ENCODE measurements at places on chromosomes 6 and 20.

GRCh38 chr20:49584418-49585382 is 16.8 kb upstream of the PTGIS start:
- H3K27me3 ChIP-seq = no peaks in the 10 kb centered on the region
- H3K36me3 ChIP-seq = no peaks in the 10 kb centered on the region
- peaks cover 30% of the 10 kb centered on the region for H3K4me1 ChIP-seq
- H3K4me3 ChIP-seq = no peak overlapping the region
- H3K27ac ChIP-seq = peak overlapping the region; percentile 48
- DNase-seq = no peak

GRCh38 chr20:25203871-25204320 is 8.4 kb downstream of the ENTPD6 start:
- H3K36me3 ChIP-seq = peaks cover 6% of the 10 kb centered on the region
- H3K27me3 ChIP-seq = no peaks in the 10 kb centered on the region
- H3K4me1 ChIP-seq = no peaks in the 10 kb centered on the region
- H3K27ac ChIP-seq = peak overlapping the region; percentile 53

DNA sequence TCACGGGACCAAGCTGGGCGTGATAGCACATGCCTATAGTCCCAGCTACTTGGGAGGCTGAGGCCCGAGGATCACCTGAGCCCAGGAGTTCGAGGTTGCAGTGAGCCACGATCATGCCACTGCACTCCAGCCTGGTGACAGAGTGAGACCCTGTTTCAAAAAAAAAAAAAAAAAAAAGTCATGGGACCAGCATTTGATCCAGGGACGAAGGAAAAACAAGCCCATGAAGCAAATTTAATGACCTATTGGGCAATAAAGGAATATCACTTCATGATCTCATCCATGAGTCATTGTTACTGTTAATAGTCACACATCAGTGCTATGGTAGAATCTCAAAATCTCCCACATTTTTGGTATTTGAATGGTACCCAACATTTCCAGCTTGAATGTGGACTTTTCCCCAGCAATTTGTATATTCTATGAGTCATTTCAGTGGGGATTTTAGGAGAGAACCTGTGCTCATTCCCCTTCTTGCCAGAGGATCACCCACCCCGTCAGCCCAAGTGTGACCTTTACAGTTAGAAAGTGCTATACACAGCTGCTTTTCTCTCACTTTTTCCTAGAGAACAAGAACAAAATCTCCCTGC is 8.5 kb upstream of the SOD2 start:
- H3K4me3 ChIP-seq = no peak overlapping the region
- no peaks in the 10 kb centered on the region for H3K36me3 ChIP-seq
- H3K27me3 ChIP-seq = no peaks in the 10 kb centered on the region
- DNase-seq = no peak
- peaks cover 5% of the 10 kb centered on the region for H3K4me1 ChIP-seq
- H3K27ac ChIP-seq = peak overlapping the region; percentile 64

- no peaks in the 10 kb centered on the region for H3K27me3 ChIP-seq
- H3K4me3 ChIP-seq = no peak overlapping the region
- DNase-seq = no peak
- no peak overlapping the region for H3K27ac ChIP-seq
- no peaks in the 10 kb centered on the region for H3K4me1 ChIP-seq
These were observed 648.6 kb downstream of the COL12A1 start for GRCh38 chr6:74557236-74557635.

DNA sequence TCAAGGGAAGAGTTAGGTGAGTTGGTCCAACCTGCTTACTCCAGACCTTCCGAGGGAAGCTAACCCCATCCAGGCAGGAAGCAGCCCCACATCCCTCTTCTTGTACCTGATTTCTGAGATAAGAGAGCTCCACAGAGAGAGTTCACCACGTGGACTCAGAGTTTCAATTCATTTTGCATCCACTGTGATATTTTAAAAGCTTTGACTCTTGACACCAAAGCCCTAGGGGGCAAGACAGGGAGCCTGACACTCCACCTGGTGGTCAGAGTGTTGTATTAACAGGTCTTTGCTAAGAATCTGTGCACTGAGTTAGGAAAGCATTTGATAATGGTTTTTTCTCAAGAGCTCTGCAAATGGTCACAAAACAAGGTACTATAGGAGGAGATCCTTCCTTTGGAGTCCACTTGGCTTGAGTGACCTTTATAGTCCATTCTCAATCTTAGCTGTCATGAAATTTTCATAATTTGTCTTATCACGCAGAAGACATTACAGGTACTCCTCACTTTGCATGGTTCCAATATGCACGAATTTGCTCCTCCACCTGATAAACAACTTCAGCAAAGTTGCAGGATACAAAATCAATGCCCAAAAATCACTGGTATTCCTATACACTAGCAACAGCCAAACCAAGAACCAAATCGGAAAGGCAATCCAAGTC is 56.2 kb upstream of the RIPOR2 start:
- H3K4me1 ChIP-seq = peaks cover 4% of the 10 kb centered on the region
- H3K36me3 ChIP-seq = no peaks in the 10 kb centered on the region
- DNase-seq = no peak
- peak overlapping the region; percentile 52 for H3K27ac ChIP-seq

DNA sequence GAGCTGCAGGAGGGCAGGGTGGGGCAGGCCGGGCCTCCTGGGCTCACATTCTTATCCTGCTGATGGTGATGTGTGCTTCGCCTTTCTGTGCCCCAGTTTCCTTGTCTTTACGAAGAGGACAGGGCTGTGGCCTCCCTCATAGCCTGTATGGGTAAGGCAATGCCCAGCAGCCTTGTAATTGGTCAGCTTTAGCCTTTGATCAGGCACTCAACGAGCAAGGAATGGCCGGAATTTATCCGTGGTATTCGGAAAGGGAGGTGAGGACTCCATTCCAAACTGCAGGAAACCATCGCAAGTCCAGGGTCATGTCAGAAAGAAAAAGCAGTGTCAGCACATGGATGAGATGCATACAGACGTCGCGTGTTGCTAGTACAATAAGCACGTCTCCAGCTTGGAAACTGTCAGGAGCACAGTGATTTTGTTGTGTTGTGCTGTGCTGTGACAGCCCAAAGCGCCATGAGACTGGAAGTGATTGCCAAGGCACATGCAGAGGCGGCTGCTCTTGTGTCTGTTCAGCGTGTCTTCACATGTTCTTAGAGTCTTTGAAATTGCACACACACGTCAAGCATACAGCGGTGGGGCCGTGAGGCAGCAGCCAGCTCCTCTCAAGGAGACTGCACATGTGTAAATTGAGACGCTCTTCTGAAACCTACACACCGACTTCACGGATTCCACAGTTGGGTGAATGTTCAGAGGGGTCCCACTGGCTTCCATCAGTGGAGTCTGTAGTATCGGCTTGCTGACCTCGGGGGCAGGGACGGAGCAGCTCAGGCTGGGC is 6.2 kb downstream of the SS18L1 start:
- H3K27ac ChIP-seq = no peak overlapping the region
- no peaks in the 10 kb centered on the region for H3K27me3 ChIP-seq
- peaks cover 26% of the 10 kb centered on the region for H3K4me1 ChIP-seq
- no peak for DNase-seq

GRCh38 chr6:6635869-6636268 is 47.3 kb downstream of the LY86 start:
- no peak overlapping the region for H3K4me3 ChIP-seq
- no peak overlapping the region for H3K27ac ChIP-seq
- H3K27me3 ChIP-seq = no peaks in the 10 kb centered on the region
- no peaks in the 10 kb centered on the region for H3K4me1 ChIP-seq
- H3K36me3 ChIP-seq = no peaks in the 10 kb centered on the region

- no peaks in the 10 kb centered on the region for H3K36me3 ChIP-seq
- no peak for DNase-seq
These were observed 69.1 kb upstream of the BTN3A2 start for GRCh38 chr6:26295691-26296555.

GRCh38 chr6:148845464-148845863 is 98.6 kb downstream of the UST start:
- no peaks in the 10 kb centered on the region for H3K27me3 ChIP-seq
- no peaks in the 10 kb centered on the region for H3K36me3 ChIP-seq
- H3K4me1 ChIP-seq = peaks cover 5% of the 10 kb centered on the region
- no peak overlapping the region for H3K27ac ChIP-seq
- no peak for DNase-seq

- H3K4me1 ChIP-seq = no peaks in the 10 kb centered on the region
- H3K36me3 ChIP-seq = peaks cover 19% of the 10 kb centered on the region
- no peaks in the 10 kb centered on the region for H3K27me3 ChIP-seq
These were observed 53.3 kb upstream of the TAF8 start for GRCh38 chr6:41996997-41997396.

DNA sequence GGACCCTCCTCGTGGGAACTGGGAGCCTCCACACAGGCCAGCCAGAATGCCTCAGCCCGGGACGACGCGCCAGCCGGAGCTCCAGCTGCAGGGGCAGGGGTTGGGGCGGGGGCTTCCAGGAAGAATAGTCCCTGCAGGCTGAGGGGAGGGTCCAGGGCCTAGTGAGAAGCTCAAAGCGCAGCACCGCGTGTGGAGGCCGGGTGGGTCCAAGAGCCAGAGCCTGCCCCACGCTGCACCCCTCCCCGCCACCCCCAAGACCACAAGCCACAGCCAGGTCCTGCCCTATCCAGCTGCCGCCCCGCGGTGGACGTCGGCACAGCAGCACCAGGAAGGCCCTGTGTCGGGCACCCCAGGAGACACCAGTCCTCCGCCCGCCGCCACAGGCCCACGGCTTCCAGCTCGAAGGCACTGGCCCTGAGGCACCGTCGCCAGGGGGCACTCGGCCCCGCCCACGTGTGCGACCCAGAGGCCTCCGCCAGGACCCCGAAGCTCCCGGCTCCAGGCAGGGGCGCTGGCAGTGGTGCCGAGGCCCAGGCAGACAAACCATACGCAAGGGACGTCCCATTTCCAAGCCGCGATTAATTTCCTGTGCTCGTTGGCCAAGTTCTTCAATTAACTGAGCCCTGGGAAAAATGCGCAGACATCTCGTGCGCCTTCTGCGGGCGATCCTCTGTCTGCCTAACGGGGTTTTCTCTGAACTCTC is 19.5 kb downstream of the KCNQ2 start:
- H3K27ac ChIP-seq = no peak overlapping the region
- no peaks in the 10 kb centered on the region for H3K27me3 ChIP-seq
- no peak overlapping the region for H3K4me3 ChIP-seq
- peaks cover 4% of the 10 kb centered on the region for H3K4me1 ChIP-seq

GRCh38 chr6:122653094-122653493 is 42.9 kb downstream of the PKIB start:
- DNase-seq = no peak
- no peaks in the 10 kb centered on the region for H3K36me3 ChIP-seq
- no peak overlapping the region for H3K27ac ChIP-seq
- H3K4me1 ChIP-seq = no peaks in the 10 kb centered on the region
- H3K4me3 ChIP-seq = no peak overlapping the region

DNA sequence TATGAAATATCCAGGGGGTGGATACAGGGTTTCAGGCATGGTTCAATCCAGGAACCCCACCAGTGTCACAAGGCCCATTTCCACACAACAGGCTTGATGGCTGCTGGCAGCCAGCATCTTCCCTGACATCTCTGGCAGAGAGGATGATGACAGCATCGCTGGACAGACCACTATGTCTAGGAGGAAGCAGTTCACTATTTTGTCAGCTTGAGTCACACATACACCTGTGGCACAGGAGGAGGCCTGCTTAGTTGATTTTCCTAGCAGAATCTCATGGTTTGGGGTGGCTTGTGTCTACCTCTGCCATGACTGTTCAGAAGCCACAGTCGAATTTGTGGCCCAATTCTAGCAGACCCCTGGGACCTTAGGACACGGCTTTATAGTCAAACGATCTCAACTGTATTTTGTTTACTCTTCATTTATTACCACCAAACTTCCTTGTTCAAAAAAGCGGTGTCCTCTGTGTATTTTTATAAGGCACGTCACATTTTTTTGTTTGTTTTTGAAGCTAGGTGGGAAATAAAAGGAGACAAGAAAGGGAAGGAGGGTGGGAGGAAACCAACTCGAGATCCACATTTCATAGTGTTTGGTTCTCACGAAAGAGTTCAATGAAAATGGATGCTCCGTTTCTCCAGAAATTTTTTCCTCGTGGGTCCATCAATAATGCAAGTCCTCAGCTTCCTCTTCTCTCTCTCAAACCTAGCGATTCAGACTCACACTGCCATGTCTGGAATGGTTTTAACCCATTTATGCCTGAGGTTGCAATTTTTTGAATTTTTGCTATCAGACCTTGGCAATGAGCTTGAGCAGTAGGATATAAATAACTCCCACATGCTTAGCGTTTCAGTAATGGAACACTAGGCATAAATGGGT is 94.4 kb downstream of the TOX2 start:
- H3K36me3 ChIP-seq = no peaks in the 10 kb centered on the region
- DNase-seq = no peak
- H3K27me3 ChIP-seq = no peaks in the 10 kb centered on the region
- no peak overlapping the region for H3K4me3 ChIP-seq
- no peak overlapping the region for H3K27ac ChIP-seq
- H3K4me1 ChIP-seq = no peaks in the 10 kb centered on the region

- peaks cover 67% of the 10 kb centered on the region for H3K4me1 ChIP-seq
- peak within 1 kb of the TSS; percentile 79 for H3K4me3 ChIP-seq
- H3K27ac ChIP-seq = peak within 1 kb of the TSS; percentile 91
- H3K36me3 ChIP-seq = peaks cover 7% of the 10 kb centered on the region
- H3K27me3 ChIP-seq = no peaks in the 10 kb centered on the region
These were observed at the start of gene RBM38 for GRCh38 chr20:57390604-57391438. TSS of gene RBM38 (plus strand) at chr20:57391396. CDS start at chr20:57391582, 186 bp downstream.

DNA sequence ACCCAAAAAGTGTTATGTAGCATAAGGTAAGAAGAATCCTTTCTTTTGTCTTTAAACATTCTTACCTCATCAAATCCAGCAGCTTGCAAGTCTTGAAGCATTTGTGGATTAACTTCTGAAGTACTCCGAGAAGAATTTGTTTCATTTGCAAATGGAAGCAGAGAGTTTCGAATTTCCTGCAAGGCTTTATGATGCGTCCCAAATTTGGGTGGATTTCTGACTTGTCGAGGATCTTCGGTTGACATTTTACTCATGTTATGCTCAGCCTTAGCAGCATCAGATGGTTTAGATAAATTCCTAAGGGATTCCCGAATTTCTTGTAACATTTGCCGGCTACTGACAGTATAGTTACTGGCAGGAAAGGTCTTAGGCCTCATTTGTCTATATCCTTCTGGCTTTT is 16.2 kb downstream of the LATS1 start:
- H3K36me3 ChIP-seq = peaks cover 8% of the 10 kb centered on the region
- no peak overlapping the region for H3K4me3 ChIP-seq
- no peak for DNase-seq
- no peaks in the 10 kb centered on the region for H3K27me3 ChIP-seq
- peaks cover 13% of the 10 kb centered on the region for H3K4me1 ChIP-seq

GRCh38 chr6:137391061-137391814 is 103.0 kb downstream of the OLIG3 start:
- no peaks in the 10 kb centered on the region for H3K36me3 ChIP-seq
- H3K27ac ChIP-seq = no peak overlapping the region

GRCh38 chr6:142349215-142349823 is 47.5 kb downstream of the ADGRG6 start:
- no peak overlapping the region for H3K27ac ChIP-seq
- H3K4me3 ChIP-seq = no peak overlapping the region
- no peaks in the 10 kb centered on the region for H3K4me1 ChIP-seq
- no peaks in the 10 kb centered on the region for H3K27me3 ChIP-seq
- H3K36me3 ChIP-seq = no peaks in the 10 kb centered on the region
- no peak for DNase-seq

- no peak for DNase-seq
- no peaks in the 10 kb centered on the region for H3K4me1 ChIP-seq
- no peaks in the 10 kb centered on the region for H3K27me3 ChIP-seq
- no peaks in the 10 kb centered on the region for H3K36me3 ChIP-seq
- no peak overlapping the region for H3K4me3 ChIP-seq
These were observed 97.3 kb downstream of the MDGA1 start for GRCh38 chr6:37600312-37600916.
